ENCODE measurements at places on chromosomes 6 and 20.

- H3K4me3 ChIP-seq, result no peak overlapping the region
- no peaks in the 10 kb centered on the region for H3K4me1 ChIP-seq
- no peaks in the 10 kb centered on the region for H3K27me3 ChIP-seq
- no peak overlapping the region for H3K27ac ChIP-seq
Observed at GRCh38 chr6:72559555-72559954, 62.3 kb upstream of the KCNQ5 start.

DNA sequence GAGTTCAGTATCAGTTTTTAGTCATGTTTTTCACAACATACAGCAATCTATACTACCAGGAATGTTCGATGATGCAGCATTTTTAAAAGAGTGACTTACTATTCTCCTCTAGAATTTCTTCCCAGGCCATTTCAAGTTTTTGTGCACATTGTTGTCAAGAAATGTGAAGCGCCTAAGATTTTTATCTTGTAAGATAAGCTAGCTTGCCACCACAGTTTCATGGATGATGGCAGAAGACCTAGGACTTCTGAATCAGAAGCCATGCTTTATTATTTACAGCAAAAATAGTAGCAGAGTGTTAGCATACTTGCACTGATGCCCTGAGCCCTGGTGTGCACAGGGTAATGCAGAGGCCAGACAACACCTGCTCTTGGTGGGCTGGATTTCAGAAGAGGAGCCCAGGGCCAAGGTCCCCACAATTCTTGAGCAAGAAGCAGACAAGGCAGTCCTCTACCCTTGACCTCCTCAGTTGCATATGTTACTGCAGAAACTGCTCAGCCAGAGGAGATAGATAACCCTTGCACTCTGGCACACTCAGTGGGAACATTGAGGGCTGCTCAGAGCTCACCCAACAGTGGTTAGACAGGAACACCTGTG lies 99.2 kb downstream of the QKI start:
- no peak for DNase-seq
- H3K4me3 ChIP-seq, result no peak overlapping the region
- no peak overlapping the region for H3K27ac ChIP-seq
- no peaks in the 10 kb centered on the region for H3K27me3 ChIP-seq

DNA sequence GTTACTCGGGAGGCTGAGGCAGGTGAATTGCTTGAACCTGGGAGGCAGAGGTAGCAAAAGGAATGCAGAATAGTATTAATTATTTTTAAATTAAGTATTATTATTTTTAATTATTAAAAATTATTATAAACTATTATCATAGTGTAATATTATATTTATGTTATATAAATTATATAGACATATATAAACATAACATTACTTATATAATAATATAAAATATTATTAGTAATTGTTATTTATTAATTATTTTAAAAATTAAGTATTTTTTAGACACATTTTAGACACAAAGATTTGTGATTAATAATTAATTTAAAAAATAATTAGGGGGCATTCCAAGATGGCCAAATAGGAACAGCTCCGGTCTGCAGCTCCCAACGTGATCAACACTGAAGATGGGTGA lies 31.7 kb upstream of the TGM3 start:
- H3K27me3 ChIP-seq, result peaks cover 25% of the 10 kb centered on the region
- no peak for DNase-seq
- H3K4me3 ChIP-seq, result no peak overlapping the region

GRCh38 chr20:14470231-14470899 lies 133.0 kb upstream of the FLRT3 start:
- no peaks in the 10 kb centered on the region for H3K4me1 ChIP-seq
- H3K27me3 ChIP-seq, result peaks cover under 1% of the 10 kb centered on the region
- no peaks in the 10 kb centered on the region for H3K36me3 ChIP-seq

- H3K4me3 ChIP-seq, result no peak overlapping the region
- no peak overlapping the region for H3K27ac ChIP-seq
- no peaks in the 10 kb centered on the region for H3K27me3 ChIP-seq
- DNase-seq, result no peak
- no peaks in the 10 kb centered on the region for H3K36me3 ChIP-seq
- H3K4me1 ChIP-seq, result no peaks in the 10 kb centered on the region
Observed at GRCh38 chr6:136334465-136334846, 44.8 kb upstream of the BCLAF1 start.

GRCh38 chr6:140537834-140538705 lies 1163.6 kb upstream of the CITED2 start:
- no peaks in the 10 kb centered on the region for H3K27me3 ChIP-seq
- H3K4me3 ChIP-seq, result no peak overlapping the region
- no peaks in the 10 kb centered on the region for H3K4me1 ChIP-seq
- no peak for DNase-seq

- no peak overlapping the region for H3K27ac ChIP-seq
- DNase-seq, result no peak
- H3K4me3 ChIP-seq, result no peak overlapping the region
Observed at GRCh38 chr6:98995116-98995515, 47.4 kb upstream of the FBXL4 start.

DNA sequence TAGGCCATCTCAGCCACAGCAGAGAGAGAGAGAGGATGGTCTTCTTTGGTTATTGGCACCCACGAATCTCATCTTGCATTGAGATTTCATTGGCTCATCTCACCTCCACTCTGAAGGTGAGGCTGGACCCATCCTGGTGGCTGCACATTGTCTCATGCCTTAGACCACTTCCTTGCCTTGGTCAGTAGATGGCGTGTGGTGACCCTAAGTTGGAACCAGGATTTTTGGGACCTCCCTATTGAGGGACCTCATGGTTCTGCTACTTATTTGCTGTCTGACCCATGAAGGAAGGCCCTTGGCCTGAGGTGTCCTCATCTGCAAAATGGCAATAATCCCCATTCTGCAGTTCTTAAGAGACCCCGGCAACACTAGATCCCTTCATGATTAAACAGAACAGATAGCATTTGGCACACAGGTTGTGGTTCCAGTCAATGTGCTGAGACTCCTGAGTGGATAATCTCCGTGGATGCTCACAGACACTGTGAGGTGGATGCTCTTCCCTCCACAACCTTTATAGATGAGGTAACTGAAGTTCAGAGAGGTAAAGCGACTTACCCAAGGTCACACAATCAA lies 21.5 kb upstream of the AAR2 start:
- H3K4me3 ChIP-seq, result no peak overlapping the region
- H3K4me1 ChIP-seq, result no peaks in the 10 kb centered on the region
- DNase-seq, result no peak
- peaks cover 4% of the 10 kb centered on the region for H3K27me3 ChIP-seq
- no peak overlapping the region for H3K27ac ChIP-seq

DNA sequence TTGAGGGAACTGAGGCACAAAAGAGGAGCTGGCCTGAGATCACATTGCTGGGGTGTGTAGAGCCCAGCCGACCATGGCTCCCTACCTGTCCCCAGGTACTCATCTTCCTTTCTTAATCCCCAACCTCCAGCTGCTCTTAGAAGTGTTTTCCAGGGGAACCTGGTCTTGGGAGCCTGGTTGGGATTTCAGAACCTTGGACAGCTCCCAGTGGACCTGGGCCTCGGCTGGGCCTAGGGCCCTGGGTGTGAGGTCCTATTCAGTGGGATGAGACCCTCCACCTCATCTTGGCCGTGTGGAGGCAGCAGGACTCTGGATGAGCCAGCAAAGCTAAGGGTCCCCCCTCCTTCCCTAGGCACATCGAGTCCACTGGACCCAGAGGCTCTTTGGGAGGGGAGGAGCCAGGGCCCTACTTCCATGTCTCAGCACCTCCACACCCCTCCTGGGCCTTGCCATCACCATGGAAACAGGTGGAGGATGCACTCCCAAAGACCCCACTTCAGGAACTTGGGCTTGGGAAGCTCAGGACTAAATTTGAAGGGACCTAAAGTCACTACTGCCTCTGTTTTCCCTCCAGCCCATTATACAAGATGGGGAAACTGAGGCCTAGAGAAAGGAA lies 38.5 kb downstream of the DLGAP4 start:
- DNase-seq, result no peak
- H3K27me3 ChIP-seq, result peaks cover 64% of the 10 kb centered on the region
- no peaks in the 10 kb centered on the region for H3K36me3 ChIP-seq
- H3K4me3 ChIP-seq, result no peak overlapping the region
- no peaks in the 10 kb centered on the region for H3K4me1 ChIP-seq
- H3K27ac ChIP-seq, result no peak overlapping the region

DNA sequence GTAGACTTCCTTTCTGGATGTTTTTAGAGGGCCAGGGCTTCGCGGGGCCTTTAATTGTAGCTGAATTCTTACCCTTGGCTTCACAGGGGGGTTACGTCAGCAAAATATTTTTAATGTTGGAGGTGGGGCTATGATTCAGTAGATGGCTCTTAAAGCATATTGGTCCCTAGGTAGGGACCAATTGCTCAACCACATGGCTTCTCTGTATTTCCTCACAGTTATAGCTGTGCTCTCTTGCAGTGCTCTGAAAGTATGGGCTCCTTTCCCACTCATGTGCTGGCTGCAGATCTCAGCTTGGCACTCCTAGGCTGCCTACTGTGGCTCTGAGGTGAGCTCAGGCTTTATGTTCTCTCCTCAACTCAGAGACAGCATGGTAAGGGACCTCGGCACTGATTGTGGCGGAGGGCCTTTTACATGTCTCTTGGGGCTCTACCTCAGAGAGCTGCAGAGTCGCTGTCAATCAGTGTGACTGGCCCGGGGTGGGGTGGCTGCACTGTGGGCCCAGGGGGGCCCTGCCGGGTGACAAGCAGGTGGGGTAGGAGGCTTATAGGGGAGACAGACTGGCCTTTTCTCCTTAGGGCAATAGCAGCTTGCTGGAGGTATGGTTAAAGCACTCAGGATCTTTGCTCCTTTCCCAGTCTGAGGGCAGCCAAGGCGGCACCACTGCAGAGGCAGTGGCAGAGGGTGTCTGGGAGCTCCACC lies 318.0 kb downstream of the DOK5 start:
- no peaks in the 10 kb centered on the region for H3K27me3 ChIP-seq
- H3K27ac ChIP-seq, result no peak overlapping the region
- no peaks in the 10 kb centered on the region for H3K36me3 ChIP-seq
- DNase-seq, result no peak
- no peak overlapping the region for H3K4me3 ChIP-seq
- no peaks in the 10 kb centered on the region for H3K4me1 ChIP-seq

DNA sequence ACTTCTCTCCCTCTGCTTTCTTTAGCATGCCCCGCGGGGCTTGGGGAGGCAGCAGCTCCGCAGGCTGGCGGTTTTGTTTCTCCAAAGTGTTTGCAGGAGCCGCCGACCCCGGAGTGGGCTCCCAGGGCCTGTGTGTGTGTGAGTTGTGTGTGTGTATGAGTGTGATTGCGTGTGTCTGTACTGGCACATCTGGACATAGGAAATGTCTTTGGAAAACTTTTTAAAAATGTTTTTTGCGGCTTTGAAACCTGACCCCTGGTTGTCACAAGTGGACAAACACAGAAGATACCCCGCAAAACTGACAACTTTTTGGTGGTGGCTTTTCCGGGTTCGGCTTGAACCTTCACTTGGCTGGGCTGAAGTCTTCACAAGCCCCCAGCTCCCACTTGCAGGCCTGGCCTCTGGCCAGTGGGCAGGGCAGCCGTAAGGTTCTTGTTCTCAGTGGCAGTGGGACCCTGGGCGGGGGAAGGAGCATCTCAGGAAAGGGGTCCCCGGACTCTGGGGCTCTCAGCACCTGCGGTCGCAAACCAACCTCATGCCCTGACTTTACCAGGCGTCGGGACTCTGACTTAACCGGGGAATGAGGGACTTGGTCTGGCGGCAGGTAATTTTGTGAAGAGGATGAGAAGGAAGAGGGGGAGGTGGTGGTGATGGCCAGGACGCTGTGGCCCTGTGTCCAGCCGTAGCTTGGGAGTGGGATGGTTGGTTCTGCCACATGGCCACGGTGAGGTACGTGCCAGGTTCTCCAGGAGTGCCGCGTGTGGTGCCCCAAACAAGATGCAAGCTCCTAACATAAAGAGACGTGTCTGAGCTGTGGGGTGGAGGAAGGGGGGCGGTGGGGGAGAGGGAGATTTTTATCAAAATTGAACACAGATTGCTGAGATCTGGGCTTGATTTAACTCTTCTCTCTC lies 619 bp downstream of the DAAM2 start:
- DNase-seq, result no peak
- no peak overlapping the region for H3K4me3 ChIP-seq
- no peak overlapping the region for H3K27ac ChIP-seq
- peaks cover 54% of the 10 kb centered on the region for H3K27me3 ChIP-seq
- H3K36me3 ChIP-seq, result no peaks in the 10 kb centered on the region
- peaks cover 11% of the 10 kb centered on the region for H3K4me1 ChIP-seq

GRCh38 chr6:52787917-52788316 lies 15.7 kb downstream of the GSTA1 start:
- no peak overlapping the region for H3K4me3 ChIP-seq
- peaks cover 8% of the 10 kb centered on the region for H3K27me3 ChIP-seq
- H3K4me1 ChIP-seq, result no peaks in the 10 kb centered on the region
- no peak for DNase-seq
- H3K36me3 ChIP-seq, result peaks cover 4% of the 10 kb centered on the region

DNA sequence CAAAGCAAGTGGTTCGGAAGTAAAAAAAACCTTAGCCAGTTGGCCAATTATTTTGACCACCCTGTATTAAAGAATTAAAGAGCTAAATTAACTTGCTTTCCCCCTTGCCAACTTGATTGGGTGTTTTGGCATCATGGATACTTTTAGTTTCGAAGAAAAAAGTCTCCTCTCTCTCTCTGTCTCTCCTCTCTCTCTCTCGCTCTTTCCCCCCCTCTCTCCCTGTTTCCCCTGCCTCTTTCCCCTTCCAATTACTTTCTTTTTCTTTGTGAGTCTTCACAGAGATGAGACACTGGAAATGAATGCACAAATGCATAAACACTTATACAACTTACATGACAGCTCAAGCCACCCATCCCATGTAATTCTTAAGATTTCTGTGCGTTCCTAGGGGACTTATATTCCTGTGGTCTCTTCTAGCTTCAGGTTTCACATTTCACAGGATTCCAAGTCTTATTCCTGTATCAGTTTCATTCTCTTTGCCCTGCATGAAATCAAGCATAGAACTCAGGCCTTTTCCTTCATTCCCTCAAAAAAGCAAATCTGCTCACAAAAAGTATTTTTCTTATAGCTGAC lies 32.9 kb upstream of the EYA4 start:
- no peak overlapping the region for H3K4me3 ChIP-seq
- no peaks in the 10 kb centered on the region for H3K36me3 ChIP-seq
- DNase-seq, result no peak
- no peak overlapping the region for H3K27ac ChIP-seq
- H3K27me3 ChIP-seq, result no peaks in the 10 kb centered on the region

GRCh38 chr6:24761193-24761835 lies 13.4 kb upstream of the GMNN start:
- H3K36me3 ChIP-seq, result no peaks in the 10 kb centered on the region
- no peak overlapping the region for H3K4me3 ChIP-seq
- H3K27ac ChIP-seq, result no peak overlapping the region
- peaks cover 7% of the 10 kb centered on the region for H3K4me1 ChIP-seq

Measured in naive B cell (primary cell).